Dorsolateral prefrontal cortex (tissue), 122 donors: ENCODE measurements at places on chromosomes 13 and 19.

GRCh38 chr13:30181888-30182651, 125.3 kb downstream of the KATNAL1 start:
- DNase-seq: no peak

DNA sequence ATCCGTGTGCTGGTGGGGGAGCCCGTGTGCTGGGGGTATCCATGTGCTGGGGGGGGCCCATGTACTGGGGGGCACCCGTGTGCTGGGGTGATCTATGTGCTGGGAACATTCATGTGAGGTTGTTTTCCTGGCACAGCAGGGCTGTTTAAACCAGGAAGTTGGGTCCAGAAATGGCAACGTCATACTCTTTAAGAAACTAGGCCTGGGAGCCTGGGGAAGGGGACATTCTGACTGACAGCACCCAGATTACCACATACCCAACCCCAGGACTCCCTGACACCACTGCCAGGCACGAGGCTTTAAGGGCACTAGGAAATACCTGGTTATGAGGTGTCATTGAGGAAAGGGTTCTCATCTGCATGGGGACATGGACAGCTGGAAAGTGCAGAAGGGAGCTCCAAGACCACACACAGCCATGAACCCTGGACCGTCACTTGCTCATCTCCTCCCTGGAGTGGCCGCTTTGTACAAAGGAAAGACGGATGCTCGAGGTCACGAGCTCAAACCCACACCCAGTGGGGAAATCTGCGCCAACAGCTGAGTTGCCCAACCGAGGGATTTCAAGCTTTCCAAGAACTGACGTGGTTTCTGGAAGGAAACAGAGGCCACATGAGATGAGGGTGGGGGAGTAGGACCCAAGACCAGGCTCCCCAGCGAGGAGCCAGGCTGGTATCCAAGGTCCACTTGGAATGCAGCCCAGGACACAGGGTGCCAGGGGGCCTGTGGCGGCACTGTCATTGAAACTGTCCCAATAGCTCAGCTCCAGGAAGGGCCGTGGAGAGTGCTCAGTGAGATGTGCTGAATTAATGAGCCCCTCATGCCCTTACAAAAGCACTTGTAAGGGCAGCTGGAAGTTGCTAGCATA, 40.9 kb downstream of the RAB20 start:
- peak; percentile 5 for DNase-seq

DNA sequence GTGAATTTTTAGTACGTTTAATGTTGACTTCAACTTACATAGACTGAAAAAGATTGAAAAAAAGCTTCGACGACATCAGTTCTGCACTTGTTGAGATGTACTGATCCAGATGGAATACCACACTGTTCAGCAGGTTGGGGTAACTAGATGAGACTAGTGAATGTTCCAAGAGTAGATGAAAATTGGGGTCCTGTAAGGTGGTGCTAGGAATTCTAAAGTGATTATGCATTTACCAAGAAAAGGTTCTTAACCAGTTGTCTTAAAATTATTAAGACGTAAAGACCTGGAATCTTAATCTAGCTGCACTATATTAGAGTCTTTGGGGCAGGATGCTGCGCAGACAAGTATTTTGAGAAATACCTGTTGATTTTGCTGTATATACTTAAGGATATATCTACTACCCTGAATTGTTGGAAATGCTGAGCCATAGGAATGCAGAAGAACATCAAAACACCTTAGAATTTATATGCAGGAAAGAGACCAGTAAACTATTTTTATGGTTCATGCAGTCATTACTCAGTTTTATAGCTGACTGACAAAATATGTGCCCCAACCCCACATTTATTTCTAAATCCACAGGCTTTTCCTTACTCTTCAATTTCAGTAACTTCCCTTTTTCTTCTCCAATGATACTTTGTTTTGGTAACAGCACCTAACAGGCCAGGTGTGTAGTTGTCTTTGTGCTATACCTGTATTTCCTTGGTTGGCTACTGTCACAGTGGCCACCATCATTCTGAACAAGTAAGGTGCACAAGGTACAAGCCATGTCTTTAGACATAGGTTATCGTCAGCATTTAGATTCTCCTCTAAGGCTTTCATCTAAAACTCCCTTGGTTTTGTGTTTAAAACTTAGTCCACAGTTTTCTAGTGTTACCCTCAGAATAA, 8.6 kb downstream of the MIR17HG start:
- DNase-seq: no peak

DNA sequence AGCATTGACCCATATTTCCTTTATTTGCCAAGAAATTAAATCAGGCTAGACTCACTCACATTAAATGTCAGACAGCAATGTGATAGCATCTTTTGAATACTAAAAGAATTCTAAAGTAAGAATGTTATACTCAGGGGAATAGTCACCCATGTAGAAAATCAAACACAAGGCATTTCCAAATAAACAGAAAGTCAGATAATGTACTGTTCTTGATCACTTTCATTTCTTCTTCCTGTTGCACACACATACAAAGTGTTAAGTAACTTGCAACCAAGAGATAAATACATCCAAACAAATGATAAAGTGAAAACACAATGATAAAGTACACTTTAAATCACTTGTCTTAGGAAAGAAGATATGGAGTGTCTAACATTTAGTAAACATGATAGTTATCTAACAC, 1366.6 kb upstream of the MIR17HG start:
- no peak for DNase-seq

- no peak for DNase-seq
Observed at GRCh38 chr13:23243066-23243465, 62.3 kb downstream of the SGCG start.

DNA sequence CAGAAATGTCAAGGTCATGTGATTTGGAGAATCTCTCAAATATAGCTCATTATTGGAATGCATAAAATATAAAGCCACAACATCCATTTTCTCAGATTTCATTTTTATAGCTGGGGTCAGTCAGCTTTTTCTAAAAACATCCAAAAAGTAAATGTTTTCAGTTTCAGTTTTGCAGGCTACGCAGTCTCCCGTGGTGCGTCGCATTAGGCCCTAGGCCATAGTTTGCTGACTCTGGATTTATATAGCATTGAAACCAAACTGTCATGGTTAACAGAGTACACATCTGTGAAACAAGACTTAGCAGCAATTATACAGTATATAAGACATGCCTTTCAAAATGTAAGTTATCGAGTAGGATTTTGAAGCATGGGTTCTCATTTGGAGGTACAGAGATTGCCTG, 140.0 kb downstream of the IRS2 start:
- no peak for DNase-seq

- DNase-seq: no peak
Observed at GRCh38 chr19:39679056-39679790, 23.5 kb downstream of the LGALS16 start.

- no peak for DNase-seq
Observed at GRCh38 chr13:68323124-68323523, 1093.0 kb upstream of the PCDH9 start.

GRCh38 chr13:76406243-76406642, 480.0 kb downstream of the KCTD12 start:
- DNase-seq: no peak

GRCh38 chr19:49395581-49396407, 7.7 kb downstream of the KASH5 start:
- DNase-seq: no peak

GRCh38 chr19:37999309-38000213, 92.6 kb downstream of the SIPA1L3 start:
- no peak for DNase-seq

DNA sequence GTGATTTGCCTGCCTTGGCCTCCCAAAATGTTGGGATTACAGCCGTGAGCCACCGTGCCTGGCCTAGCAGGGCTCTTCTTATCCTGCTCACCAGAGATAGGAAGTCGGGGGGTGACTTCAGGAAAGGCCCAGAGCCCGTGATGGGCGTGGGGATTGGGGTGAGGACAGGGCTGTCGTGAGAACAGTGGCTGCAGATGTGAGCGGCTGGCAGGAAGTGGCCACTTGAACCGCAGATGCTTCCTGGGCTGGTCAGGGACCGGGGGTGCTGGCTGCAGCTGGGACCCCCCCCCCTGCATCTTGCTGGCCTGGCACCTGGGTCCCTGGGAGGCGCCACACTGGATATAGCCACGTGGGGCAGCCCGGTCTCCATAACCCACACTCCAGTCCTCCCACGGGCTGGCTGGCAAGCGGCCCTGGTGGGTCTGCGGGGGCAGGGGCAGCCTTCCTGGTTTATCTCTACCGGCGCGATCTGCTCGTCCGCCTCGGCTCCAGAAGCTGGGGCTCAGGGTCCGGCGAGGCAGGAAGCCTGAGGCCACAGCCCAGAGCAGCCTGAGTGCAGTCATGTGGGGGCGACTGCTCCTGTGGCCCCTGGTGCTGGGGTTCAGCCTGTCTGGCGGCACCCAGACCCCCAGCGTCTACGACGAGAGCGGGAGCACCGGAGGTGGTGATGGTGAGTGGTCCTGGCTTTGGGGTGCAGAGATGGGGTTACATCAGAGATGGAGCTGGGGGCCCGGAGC, at the start of gene F2RL3:
TSS of gene F2RL3 (plus strand) at position 371 of the 737 bp plus-strand sequence. CDS start at position 562, 191 bp downstream.
- DNase-seq: no peak

GRCh38 chr19:30890033-30890432, 459.2 kb downstream of the TSHZ3 start:
- DNase-seq: no peak

- no peak for DNase-seq
Observed at GRCh38 chr13:78958006-78958405, 299.1 kb upstream of the OBI1 start.

DNA sequence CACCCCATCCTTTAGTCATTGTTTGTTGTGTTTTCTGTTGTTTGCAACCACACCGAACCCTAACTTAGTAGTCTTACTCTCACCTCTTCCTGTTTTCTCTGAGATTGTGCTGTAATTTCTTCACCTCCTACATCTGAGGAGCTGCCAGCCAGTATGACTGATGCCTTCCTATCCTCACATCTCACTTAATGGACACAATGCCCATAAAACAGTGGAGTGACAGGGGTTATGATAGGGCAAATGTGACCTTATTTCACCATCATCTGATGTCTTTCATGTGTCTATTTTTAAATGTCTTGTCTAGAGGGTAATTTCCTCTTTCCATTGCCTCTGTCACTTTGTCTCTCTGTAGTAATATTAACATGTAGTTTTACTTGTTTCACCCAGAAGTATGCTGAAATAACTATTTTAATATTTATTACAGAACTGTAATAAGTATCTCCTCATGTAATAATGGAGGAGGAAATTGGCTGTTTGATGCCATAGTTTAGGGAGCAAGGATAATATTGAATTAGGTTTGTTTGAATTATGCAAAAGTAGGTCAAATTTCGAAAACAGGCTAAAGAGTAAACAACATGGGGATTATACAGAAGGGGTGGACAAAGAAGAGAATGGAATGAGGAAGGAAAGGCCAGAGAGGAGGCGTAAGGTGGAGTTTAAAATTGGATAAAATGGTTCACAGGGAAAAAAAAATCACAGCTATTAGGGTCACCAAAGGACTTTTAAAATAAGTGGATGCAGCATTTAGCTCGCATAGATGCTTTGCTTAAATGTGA, 103.5 kb upstream of the SPRY2 start:
- DNase-seq: no peak

- DNase-seq: peak; percentile 78
Observed at GRCh38 chr13:95834134-95834765, 157.3 kb downstream of the DNAJC3 start.

GRCh38 chr19:10701955-10702525, 801 bp downstream of the QTRT1 start:
- no peak for DNase-seq

DNA sequence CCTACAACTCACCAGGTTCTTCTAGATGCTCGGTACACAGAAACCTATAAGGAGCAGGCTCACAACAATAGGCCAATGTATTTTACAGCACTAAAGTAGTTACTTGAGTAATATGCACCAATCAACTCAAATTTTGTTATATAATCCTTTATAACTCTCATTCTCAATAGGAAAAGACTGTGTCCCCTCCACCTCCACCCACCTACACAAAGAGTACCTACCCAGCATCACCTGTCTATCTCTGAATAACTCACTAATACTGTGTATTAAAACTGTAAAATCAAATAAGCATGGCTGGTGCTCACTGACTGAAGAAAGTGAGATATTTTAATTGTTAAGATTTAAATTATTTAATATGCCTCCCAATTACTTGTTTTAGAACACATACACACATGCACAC, 146.3 kb downstream of the ENOX1 start:
- no peak for DNase-seq

- DNase-seq: no peak
Observed at GRCh38 chr13:25541434-25542123, 169.8 kb downstream of the ATP8A2 start.

DNA sequence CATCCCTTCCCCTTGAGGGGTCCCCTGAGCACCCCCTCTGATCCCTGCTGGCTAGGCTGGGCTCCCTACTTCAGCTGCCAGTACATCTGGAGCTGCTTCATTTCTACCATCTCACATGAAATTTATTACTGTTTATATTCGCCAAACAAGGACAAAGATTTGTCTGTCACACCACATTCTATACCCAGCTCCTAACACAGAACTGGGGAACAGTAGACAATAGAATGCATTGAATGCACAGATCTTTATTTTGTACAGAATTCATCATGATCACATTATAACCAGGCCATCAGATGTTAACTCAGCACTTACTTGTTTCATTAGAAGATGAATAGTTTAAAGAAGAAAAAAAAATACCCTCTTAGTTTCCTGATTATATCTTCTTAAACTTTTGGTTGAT, 159.4 kb downstream of the KLF5 start:
- DNase-seq: no peak

GRCh38 chr13:102440259-102440936, 38.5 kb upstream of the FGF14 start:
- no peak for DNase-seq

DNA sequence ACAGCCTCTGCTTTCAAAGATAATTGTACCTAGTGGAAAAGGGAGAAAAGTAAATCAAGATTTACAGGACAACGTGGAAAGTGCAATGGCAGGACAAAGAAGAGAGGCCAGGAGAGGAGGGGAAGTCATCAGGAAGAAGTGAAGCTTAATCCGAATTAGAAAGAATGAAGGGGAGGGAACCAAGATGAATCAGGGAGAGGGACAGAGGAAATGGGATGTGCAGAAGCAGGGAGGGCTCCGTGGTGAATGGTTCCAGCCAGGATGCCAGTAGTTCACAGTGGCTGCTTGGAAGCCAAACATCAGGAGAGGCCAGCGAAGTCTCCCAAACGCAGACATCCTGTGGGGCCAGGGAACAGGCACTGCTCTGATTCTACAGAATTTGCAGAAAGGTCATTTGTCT, 144.4 kb downstream of the LIG4 start:
- DNase-seq: no peak

DNA sequence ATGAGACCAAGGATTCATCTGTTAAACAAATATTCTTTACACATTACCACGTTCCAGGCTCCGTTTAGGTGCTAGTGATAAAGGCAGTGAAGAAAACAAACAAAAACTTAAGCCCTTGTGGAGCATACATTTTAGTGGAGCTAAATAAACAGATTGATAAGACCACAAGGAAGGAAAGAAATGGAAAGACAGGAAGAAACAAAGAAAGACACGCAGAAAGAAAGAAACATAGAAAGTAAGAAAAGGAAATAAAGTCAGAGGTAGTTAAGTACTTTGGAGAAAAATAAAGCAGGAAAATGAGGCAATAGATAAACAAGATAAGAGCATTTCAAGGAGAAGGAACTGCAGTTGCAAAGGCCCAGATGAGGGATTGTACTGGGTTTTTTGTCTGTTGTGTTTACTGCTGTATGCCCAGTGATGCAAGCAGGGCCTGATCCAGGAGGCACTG, 998 bp downstream of the NFKBIB start:
- no peak for DNase-seq
